ENCODE measurements at places on chromosomes 16 and 17. TPM values are rescaled to one million over a fixed set of nuclear protein-coding genes. Genes with fewer than 3 reads are reported as not detected.
A peak's percentile ranks its signal among the peaks of the same experiment; 100 is the strongest.

- peak; percentile 69 for DNase-seq
These were observed 466.3 kb downstream of the SOX9 start for GRCh38 chr17:72587156-72587555.

GRCh38 chr17:78970834-78971755 is 8.6 kb downstream of the LGALS3BP start:
- peak; percentile 93 for DNase-seq

DNA sequence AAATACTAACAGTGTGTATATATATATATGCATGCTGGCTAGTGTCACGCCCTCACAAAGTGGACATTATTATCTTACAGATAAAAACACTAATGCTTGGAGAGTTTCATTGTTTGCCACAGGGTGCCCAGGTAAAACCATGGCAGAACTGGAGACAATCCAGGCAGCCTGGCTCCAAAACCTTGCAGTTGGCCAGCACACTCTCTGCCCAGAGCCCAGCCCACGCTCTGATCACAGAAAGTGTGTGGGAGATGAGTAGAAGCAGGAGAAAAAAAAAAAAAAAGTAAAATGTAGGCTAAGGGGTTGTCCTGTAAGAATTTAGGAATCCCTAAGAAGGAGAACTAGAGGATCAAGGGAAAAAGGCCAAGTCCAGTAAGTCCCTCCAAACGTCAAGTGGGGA is 538.0 kb downstream of the CDH13 start:
- DNase-seq: no peak

DNA sequence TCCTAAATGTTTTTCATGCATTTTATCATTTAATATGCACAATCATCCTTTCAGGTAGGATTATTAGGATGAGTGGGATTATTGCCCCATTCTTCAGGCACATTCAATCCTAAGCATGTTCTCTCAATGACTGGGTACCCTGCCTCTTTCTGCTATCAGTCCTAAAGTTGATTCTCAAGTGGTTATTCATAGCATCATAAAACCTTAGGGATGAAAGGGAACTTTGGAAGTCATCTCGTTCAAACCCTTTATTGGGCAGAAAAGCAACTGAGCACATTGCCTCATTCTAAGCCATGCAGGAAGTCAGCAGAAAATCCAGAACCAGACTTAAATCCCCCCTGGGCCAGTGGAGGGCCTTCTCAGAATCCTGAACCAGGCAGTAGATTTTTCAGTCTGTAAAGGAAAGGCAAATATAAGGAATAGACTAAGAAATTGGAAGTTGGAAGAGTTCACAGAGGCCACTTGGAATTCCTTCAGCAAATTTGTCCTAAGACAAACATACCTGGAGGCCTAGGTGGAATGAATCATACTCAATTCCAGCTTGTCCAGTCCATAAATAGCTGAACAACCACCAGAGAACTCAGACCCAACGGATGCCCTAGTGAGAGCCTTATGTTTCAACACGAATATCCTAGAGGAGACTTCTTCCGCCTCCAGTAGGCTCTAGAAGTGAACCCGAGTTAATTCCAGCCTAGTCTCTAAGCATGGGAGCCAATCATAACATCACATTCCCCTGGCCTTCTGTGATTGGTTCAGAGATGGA is 62.7 kb downstream of the IRX6 start:
- DNase-seq: no peak

- DNase-seq: no peak
These were observed 20.2 kb downstream of the CBX4 start for GRCh38 chr17:79819085-79819484.

- DNase-seq: no peak
These were observed 32.2 kb downstream of the TK2 start for GRCh38 chr16:66517586-66518263.

DNA sequence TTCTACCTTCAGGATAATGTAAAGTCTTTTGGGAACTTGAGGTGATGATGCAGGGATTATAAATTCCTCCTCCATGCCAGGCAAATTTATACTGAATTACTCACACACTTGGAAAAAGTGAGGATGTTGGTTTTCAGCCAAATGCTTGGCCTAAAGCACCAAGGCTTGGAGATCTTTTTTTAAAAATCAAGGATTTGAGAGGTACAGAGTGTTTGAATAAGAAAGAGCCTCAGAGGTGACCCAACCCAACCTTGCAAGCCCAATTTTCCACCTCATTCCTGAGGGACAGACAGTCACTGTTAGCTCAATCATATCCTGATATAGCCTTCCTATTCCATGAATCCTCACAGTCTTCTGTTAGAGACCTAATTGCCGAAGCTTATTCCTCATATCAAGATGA is 14.0 kb downstream of the GRIN2A start:
- no peak for DNase-seq

DNA sequence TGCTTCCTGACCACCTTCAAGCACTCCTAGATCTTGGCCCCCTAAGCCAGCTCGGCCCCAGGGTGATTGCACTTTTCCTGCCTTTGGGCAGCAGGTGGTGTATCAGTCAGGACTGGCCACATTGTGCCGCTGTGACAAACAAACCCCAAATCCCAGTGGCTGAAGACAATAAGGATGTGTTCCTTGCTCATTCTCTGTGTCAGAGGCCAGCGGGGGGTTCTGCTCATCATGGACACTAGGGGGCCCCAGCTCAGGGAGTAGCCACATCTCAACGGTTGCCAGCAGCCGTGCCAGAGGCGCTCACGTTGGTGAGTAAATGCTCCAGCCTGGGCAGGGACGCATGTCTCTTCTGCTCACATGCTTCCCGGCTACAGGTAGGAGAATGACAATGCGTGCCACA is 60.4 kb downstream of the ZDHHC7 start:
- peak; percentile 44 for DNase-seq

DNA sequence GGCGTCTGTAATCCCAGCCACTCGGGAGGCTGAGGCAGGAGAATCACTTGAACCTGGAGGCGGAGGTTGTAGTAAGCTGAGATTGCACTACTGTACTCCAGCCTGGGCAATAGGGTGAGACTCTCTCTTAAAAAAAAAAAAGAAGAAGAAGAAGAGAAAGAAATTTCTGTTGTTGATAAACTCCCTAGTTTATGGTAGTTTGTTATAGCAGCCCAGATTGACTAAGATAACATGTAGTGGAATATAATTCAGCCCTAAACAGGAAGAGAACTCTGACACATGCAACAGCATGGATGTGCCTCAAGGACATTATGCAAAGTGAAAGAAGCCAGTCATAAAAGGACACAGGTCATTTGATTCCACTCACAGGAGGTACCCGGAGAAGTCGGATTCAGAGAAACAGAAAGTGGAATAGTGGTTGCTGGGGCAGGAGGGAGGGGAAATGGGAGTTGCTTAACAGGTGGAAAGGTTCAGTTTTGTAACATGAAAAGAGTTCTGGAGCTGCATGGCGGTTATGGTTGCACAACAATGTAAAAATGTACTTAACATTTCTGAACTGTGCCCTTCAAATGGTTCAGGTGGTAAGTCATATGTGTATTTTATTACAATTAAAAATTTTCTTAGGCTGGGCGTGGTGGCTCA is 26.0 kb upstream of the PRM1 start:
- no peak for DNase-seq

GRCh38 chr16:12971241-12971640 is 69.8 kb downstream of the SHISA9 start:
- DNase-seq: peak; percentile 53

- DNase-seq: no peak
These were observed 87.8 kb downstream of the PLCG2 start for GRCh38 chr16:81866820-81867440.

DNA sequence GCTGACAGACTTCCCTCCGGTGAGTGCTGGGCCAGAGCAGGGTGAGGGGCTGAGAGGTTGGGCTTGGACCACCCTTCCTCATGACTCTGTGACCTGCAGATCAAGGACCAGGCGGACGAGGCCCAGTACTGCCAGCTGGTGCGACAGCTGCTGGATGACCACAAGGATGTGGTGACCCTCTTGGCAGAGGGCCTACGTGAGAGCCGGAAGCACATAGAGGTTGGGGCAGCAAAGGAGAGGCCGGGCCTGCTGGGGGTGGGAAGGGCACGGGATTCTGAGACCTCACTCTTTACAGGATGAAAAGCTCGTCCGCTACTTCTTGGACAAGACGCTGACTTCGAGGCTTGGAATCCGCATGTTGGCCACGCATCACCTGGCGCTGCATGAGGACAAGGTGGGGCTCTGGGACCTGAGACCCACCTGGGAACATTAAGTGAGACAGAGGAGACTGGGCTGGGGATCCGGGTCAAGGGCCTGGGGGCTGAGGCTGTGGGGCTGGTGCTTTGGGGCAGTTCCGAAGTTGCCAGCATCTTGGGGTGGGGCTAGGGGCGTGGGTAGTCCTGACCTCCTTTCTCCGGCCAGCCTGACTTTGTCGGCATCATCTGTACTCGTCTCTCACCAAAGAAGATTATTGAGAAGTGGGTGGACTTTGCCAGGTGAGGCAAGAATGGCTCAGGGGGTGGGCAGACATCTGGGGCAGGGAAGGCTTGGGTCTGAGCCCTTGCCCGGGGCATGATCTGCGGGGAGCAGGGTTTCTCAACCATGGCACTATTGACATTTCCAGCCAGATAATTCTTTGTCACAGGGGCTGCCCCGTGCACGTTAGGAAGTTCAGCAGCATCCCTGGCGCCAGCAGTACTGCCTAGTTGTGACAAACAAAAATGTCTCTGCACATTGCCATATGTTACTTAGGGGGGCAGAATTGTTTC is 2.2 kb downstream of the BCKDK start:
- no peak for DNase-seq

GRCh38 chr17:58870747-58871146 is 115.1 kb downstream of the PPM1E start:
- DNase-seq: peak; percentile 18

DNA sequence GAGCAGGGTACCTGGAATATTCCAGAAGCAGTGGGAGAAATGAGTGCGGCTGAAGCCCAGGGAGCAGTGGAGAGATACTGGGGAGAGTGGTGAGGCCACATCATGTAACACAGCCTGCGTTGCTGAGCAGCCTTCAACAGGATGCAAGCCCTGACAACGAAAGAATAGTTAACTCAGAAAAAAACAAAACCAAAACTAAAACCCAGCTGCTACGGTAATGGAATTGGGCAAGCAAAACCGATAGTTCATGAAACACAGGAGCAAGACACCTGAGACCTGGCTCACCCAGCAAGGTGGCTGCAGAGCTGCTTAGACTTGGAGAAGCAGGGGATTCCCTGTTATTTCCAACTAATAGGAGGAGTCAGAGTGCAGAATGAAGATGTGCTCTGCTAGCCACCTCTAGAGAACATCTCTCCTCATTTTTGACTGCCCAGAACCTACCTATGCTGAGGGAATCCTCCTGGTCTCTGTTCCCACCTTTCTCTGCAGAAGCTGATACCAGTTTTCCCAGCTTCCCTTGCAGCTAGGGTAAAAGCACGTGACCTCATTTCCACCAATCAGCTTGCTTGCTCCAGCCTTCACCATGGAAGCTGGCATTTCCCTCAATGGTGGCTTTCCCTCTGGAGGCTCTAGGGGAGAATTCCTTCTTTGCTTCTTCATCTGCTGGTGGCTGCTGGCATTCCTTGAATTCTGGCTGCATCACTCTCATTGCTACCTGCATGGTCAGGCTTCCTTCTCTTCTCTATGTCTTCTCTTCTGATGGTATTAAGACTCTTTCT is 59.4 kb upstream of the XYLT1 start:
- DNase-seq: no peak

DNA sequence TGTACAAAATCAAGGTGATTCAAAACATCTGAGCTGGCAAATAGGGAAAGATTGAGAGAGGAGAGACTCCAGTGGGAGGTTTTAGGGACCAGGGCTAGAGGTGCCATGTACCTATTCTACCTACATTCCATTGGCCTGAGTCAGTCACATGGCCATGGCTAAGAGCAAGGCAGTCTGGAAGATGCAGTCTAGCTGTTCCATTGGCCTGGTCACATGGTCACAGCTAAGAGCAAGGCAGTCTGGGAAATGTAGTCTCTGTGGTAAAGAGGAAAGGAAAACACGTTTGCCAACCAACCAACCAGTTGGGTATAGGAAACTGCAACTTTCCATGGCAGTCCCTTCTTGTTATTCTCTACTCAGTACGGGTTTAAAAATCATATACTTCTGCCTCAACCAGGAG is 369.1 kb downstream of the XYLT1 start:
- DNase-seq: peak; percentile 60

Gene BCKDK
- 27.2 TPM for total RNA-seq

Gene ITGAL
- not detected for total RNA-seq

Gene PPL
- total RNA-seq: 0.03 TPM

Gene LRRC37A3
- 4.2 TPM for total RNA-seq

Gene KRT27
- 5.9 TPM for total RNA-seq

Gene GNG13
- not detected for total RNA-seq

Gene TMEM106A
- total RNA-seq: 1.3 TPM

Gene MMP2
- 1.7 TPM for total RNA-seq

Data from SK-MEL-5 (cell line).